ENCODE measurements at places on chromosomes 5 and 9.

DNA sequence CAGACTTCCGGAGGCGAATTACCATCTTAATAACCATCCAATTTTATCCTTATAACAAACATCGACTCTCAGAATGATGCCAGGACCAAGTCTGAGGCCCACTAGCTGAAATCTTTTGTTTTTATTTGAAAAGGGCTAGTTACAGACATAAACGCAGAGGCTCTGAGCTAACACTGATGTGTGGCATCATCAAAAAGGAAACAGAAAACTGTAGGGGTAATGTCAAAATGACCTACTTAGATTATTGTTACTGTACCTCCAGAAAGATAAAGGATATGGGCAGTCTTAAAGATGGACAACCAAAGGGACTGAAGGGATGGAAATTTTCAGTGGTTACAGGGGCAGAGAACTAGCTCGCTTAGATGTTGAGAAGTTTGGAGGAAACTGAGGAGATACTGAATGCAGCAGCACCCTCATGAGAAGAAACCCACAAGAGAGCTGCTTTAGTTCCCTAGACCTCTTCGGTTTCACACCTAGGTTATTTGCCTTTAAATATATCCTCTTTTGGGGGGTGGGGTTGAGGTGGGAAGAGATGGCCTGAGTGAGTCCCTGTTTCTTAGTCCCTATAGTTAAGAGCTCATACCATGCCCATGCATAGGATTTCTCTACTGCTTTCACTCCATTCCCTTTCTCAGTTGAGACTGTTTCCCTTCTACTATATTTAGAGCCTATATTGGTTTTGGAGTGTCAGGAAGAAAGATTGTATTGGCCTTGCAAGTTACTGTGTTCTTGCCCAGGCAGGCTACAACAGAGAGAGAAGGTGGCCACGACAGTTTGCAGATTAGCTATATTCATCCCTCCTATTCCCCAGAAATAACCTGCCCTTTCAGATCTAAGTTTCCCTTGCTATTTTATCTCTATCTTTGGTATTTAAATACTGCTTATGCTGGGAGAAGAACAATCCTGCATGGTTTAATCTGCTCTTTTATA, 320.4 kb upstream of the EFNA5 start:
- DNase-seq: no peak

DNA sequence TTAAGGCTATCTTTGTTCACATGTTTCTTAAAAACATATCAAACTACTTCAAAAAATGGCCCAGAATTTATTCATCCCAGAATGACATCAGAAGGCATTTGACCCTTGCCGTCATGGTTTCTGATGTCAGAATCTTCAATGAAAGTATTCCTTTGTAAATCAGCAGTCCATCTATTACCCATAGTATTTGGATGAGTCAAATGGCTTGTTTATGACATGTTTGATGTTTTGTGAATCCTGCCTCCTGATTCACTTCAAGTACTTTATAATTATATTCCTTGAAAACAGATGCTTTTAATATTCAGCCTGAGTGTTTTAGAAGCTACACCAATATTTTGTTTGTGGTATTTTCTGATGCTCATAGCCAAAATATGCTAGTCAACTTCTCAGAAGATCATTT, 200.8 kb upstream of the MEF2C start:
- DNase-seq: no peak

DNA sequence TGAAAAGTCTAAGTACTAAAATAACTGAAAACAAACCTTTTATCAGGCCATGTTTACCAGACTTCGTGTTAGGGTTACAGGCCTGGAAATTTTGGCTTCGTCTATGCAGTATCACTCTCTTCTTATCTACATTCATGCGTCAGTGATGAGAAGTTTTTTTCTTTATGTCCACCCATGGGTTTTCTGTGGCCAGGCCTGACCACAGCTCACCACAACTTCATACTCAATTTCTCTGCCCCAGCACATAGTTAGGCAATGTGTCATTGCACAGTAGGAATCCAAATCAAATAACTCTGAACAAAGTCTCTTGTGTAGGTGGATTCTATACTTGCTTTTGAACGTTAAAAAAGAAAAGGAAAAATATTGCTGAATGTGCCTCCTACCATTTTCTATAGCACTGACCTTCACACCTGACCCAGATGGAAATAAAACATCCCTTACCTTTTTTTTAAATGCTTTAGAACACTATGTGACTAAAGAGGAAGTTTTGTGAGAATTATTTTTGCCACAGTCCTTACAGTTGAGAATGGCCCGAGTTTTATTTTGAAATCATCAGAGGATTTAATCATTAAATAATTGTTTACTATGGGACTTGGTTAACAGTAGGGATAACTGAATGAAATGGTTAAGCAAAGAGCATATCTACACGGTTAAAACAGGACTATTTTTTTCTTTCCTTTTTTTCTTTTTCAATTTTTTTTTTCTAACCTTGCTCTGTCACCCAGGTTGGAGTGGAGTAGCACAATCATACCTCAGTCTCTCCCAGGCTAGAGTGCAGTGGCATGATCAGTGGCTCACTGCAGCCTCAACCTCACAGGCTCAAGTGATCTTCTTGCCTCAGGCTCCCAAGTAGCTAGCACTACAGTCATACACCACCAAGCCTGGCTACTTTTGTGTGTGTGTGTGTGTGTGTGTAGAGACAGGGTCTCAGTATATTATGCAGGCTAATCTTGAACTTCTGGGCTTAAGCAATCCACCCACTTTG, 1247.0 kb upstream of the ACO1 start:
- DNase-seq: no peak

- DNase-seq: no peak
These were observed 1164.6 kb upstream of the CDH18 start for GRCh38 chr5:21152611-21153010.

GRCh38 chr5:104325356-104325755, 762.8 kb upstream of the NUDT12 start:
- no peak for DNase-seq

- DNase-seq: no peak
These were observed 382.3 kb upstream of the CDH10 start for GRCh38 chr5:25027061-25027460.

DNA sequence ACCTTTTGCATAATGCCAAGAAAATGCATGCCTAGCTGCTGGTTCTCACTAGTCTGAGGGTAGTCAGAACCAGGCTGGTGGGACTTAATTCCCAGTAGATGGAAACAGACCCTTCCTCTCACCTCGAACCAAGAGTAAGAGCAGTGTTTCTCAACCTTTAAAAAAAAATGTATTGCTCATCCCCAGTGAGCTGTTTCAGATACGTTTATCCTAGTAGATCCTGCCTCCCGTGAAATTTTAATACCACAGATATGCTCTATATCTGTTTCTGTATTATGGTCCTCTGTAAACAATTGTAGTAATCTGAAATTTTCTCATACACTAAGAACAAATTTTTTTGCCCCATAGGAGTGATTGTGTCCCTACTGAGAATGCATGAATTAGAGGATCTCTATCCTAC, 86.2 kb downstream of the TEK start:
- no peak for DNase-seq

All from GM13977 (cell line).